ENCODE measurements at places on chromosomes 12 and 14. TPM values are rescaled to one million over a fixed set of nuclear protein-coding genes. Genes with fewer than 3 reads are reported as not detected.

GRCh38 chr12:1391722-1392121, 202.7 kb downstream of the FBXL14 start:
- no peak for DNase-seq

- DNase-seq, result peak; percentile 96
These were observed at the start of gene BLOC1S1 for GRCh38 chr12:55715833-55716581. TSS of gene BLOC1S1 (plus strand) at chr12:55716046. CDS start at chr12:55716052, 6 bp downstream.

SMOC1 gene
- 0.55 TPM for total RNA-seq

- no peak for DNase-seq
These were observed 2.5 kb downstream of the AHNAK2 start for GRCh38 chr14:104975481-104976197.

GRCh38 chr12:132154941-132155770, 10.9 kb downstream of the NOC4L start:
- DNase-seq, result no peak

- peak; percentile 63 for DNase-seq
These were observed 7.9 kb downstream of the DYNC1H1 start for GRCh38 chr14:101972126-101972866.

GRCh38 chr12:2266666-2267620, 214.2 kb downstream of the CACNA1C start:
- no peak for DNase-seq

GRCh38 chr12:130446846-130447654, 109.4 kb downstream of the PIWIL1 start:
- DNase-seq, result no peak

- DNase-seq, result no peak
These were observed 36.9 kb upstream of the PRMT8 start for GRCh38 chr12:3453990-3454680.

DNA sequence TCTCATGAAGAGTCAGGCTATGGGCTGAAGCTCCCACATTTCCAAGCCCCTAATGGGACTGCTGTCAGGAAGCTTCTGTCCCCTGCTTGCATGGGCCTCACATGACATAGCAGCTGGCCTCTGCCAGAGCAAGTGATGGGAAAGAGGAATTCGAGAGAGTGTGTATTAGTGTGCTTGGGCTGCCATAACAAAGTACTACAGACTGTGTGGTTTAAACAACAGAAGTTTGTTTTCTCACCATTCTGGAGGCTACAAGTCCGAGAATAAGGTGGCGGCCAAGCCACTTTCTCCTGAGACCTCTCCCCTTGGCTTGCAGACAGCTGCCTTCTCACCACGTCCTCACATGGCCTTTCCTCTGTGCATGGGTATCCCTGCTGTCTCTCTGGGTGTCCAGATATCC, 274.4 kb downstream of the NUAK1 start:
- no peak for DNase-seq

GRCh38 chr12:52148464-52149181, 43.2 kb downstream of the KRT80 start:
- DNase-seq, result peak; percentile 92

- no peak for DNase-seq
These were observed 15.0 kb upstream of the EMP1 start for GRCh38 chr12:13181375-13182070.

DNA sequence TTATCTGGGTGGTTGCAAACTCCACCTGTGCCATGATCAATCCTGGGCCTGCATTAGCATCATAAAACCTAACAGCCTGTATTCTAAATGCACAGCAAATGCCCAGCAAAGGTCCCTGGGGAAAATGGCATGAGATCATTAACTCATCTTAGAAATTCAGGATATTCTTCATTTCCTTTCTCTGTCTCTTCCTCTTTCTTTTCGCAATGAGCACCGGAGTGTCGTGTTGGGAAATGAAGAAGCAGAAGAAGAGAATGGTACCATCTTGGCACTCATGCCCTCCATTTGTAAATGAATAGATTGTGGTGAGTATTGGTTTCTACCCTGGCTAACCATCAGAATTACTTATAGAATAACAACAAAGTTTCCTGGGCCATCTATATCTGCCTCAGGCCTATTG, 193.6 kb downstream of the GALC start:
- no peak for DNase-seq

DNA sequence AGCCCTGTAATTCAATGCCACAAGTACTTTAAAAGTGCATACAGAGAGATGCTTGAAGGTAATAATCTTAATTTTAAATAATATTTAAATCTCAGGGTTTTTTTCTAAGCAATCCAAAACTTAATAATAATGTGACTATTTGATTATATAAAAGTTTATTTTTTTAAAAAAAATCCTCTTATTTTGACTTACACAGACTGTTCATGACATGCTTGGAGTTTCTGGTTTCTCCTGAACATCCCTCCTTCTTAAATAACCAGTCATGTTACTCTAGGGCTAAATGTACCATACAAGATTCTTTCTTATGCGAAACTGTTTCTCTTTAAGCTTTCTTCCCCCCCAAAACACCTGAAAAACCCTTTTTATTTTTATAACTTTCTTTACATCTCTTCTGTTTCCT, 58.2 kb upstream of the SLC2A13 start:
- DNase-seq, result no peak

- no peak for DNase-seq
These were observed 101.1 kb downstream of the BBS10 start for GRCh38 chr12:76247026-76247646.

- DNase-seq, result no peak
These were observed 287.3 kb downstream of the NAV3 start for GRCh38 chr12:78118036-78118435.

DNA sequence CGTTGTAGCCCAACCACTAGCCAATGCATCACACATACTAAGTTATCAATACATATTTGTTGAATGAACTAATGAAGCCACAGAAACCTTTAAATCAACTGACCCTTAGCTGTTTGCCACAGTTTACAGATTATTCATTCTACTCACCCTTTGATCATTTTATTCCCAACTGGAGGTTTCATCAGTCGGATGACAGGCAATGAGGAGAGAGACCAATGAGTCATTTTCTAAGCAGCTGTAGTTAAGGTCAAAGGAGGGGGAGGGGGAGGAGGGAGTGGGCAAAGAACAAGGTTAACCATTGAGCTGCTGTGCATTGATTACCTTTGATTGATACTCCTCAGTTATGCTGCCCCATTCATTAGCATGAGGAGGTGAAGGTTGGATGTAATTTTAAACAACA, 469.5 kb downstream of the VRK1 start:
- no peak for DNase-seq

- no peak for DNase-seq
These were observed 6.3 kb upstream of the HOXC4 start for GRCh38 chr12:54047160-54047963.

GRCh38 chr14:60245380-60246177, 3.4 kb upstream of the PPM1A start:
- DNase-seq, result peak; percentile 10

- peak; percentile 37 for DNase-seq
These were observed 462 bp downstream of the KNTC1 start for GRCh38 chr12:122527478-122527944.

BAZ1A gene
- total RNA-seq, result 36.1 TPM

DNA sequence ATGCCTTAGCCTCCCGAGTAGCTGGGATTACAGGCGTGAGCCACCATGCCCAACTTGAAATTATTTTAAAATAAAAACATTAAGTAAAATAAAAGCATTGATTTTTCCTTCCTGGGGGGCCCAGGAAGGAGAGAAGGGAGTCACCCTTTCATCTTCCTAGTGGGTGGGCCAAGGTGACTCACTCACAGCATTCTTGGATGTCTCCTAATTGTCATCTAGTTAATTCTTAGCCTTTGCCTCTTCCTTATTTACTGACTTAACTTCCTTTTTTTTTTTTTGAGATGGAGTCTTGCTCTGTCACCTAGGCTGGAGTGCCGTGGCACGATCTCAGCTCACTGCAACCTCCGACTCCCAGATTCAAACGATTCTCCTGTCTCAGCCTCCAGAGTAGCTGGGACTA, 29.2 kb downstream of the TMEM120B start:
- DNase-seq, result no peak

IRAK3 gene
- total RNA-seq, result 4.0 TPM

DNA sequence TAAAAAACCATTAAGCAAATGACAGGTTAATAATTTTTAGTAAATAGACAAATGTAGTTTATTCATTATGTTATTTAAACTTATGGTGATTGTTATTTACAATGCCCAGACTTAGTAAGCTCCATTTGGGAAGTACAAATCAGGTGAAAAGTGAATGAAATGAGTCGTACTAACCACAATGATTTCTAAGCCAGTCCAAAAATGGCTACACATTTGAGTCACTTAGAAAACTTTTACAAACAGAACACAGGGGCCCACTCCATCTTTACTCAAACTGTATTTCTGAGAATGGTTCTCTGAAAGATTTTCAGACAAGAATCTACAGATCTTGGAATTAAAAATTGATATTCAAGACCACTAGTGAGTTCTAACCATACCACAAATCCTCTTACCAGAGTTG, 653.3 kb upstream of the MIS18BP1 start:
- DNase-seq, result no peak

SOAT2 gene
- not detected for total RNA-seq

DNA sequence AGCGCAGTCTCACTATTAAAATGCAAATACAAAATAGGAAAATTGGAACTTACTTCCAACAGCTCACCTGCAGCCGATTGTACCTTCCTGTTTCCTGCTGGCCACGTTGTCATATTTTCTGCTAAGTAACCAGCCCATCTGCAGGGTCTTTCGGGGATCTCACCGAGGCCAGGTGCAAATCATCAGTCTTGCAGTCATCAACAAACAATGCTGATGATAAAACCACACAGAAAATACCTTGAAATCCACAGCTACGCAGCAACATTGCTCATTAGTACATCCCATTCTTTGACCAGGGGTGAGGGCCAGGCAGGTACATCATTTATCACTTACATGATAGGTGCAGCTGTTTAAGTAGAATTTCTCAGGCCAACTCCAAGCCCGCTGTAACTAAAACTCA, 406.9 kb downstream of the TMEM121 start:
- DNase-seq, result no peak

FAM186B gene
- total RNA-seq, result 0.25 TPM
